ENCODE measurements at places on chromosomes 16 and 17. TPM values are rescaled to one million over a fixed set of nuclear protein-coding genes. Genes with fewer than 3 reads are reported as not detected.

CCP110 gene
- total RNA-seq, result 22.6 TPM

CMTM1 gene
- total RNA-seq, result 1.5 TPM

MMD gene
- 52.2 TPM for total RNA-seq

FAAP100 gene
- total RNA-seq, result 21.2 TPM

ZNF205 gene
- 14.9 TPM for total RNA-seq

SHISA6 gene
- 15.3 TPM for total RNA-seq

HNF1B gene
- total RNA-seq, result not detected

AOC2 gene
- total RNA-seq, result 3.0 TPM

KRTAP1-1 gene
- total RNA-seq, result not detected

NHLRC4 gene
- 0.46 TPM for total RNA-seq

GRCh38 chr17:42818379-42818778, 5.7 kb downstream of the BECN1 start:
- no peak for ATAC-seq

- peak; percentile 70 for ATAC-seq
Observed at GRCh38 chr17:82283208-82283749, 9.8 kb upstream of the CSNK1D start.

DNA sequence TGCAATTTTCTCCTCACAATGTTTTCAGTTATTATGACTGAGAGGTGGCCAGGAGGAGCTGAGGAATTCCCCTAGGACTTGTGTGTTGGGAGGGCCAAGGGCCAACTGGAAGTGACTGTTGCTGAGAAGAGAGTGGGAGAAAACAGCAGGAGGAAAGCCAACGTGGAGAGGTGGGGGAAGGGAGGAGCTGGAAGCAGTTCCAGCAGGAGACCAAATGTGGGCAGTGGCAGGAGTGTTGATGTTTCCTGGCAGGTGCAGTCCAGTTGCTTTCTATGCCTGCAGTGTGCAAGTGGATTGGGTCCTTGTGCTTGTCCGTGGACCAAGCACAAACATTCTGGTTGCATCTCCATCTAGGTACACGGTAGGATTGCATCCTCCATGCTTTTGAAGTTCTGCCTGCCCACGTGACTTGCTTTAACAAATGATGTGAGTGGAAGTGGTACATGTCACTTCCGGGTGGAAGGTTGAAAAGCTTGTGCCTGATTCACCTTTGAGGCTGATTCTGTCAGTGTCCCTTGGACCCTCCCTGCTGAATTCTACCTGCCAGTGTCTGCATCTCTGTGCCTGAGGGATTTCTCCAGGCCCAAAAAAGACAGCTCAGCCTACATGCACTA, 54.7 kb upstream of the CRHR1 start:
- no peak for ATAC-seq

DNA sequence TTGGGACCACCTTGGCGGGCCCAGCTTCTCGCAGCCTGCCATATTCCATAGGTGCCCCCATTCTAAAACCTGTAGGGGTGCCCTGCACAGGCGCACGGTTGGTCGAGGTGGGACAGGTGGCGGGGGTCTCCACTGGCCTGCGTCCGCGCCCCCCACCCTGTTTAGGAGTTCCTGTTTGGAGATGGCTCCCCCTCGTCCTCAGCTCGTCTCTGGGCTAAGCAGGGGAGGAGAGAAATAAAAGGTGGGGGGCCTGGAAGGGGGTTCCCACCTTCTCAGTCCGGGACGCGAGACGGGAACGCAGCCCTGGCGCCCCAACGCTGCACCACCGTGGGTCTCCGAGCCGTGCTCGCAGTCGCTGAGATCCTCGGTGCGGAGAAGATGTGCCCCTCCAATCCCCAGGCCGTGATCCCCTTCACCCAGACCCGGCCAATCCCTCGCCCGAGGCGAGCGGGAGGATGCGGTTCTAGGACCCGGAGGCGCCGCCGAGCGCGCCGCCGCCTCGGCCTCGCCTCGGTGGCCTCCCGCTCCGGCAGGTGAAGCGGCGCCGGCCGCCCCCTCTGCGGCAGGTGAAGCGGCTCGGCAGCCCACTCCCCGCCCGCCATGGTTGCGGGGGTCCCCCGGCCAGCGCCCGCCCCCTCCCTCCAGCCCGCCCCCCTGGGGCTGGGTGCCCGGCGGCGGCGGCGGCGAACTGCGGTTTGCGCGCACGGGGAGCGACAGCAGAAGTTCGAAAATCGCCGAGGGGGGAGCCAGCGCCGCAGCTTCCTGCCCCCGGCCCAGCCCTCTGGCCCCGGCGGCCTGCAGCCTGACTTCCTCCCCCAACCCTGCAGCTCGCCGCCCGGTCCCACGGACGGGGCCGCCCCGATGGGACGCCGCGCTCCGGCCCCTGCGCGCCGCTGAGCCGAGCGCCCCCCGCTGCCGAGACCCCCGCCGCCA, at the start of gene FMNL1:
Gene FMNL1 (plus strand): TSS at position 805 of the 933 bp plus-strand sequence. CDS start 240 bp downstream, outside the sequence.
- ATAC-seq, result peak; percentile 28

- ATAC-seq, result peak; percentile 40
Observed at GRCh38 chr16:85798901-85799496, 345 bp downstream of the EMC8 start.

DNA sequence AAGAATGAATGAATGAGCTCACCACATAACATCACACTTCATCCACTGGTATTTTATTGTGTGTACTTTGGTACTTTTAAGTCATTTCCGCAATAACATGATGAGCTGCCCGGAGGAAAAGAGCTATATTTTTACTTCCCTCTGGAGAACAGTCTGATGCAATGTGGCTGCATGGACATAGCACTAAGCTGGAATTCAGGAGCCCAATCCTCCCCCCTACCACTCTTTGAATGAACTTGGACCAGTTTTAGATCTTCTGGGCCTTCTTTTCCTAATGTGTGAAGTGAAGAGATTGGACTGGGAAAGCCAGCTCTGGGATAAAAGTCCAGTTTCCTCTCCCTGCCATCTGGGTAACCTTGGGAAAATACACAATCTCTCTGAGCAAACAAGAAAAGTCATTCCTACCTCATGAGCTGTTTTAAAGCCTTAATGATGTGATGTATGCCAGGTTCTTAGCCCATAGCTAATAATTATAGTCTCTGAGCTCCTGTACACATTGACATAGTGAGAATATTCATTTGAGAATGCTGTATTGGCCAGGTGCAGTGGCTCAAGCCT, 79.3 kb downstream of the ABCC12 start:
- ATAC-seq, result no peak

DNA sequence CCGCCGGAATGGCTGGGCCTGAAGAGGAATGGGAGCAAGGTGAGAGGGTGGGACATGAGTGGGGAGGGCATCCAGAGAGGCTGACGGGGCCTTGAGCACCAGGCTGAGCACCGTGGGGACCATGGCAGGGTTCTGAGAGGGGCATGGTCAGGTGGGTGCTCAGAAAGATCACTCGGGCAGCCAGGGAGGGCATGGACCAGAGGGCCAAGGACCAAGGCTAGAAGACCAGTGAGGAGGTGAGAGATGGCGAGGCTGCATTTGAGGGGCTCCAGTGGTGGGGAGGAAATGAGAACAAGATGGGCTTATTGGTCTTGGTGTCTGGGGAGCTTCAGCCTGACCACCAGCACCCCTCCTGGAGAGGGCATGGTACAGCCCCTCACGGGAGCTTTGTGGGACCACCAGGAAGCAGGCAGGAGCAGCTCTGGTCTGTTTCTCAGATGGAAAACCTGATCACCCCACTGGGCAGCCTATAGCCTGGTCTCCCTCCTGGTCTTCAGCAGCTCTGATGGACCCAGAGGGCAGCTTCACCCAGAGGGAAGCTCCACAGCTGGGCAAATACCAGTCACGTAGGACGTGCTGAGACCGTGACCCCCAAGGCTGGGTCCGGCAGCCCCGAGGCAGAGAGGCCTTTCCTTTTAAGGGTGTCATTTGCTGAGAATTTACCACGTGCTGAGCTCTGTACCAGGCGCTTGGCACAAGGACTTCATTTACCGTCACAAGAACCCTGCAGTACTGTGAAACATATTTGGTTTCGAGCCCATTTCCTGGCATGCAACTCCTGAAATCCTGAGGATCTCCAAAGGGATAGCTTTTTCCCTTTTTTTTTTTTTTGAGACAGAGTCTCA, 11.4 kb upstream of the NCBP3 start:
- no peak for ATAC-seq

- ATAC-seq, result no peak
Observed at GRCh38 chr17:36608794-36609497, 7.6 kb downstream of the MRM1 start.

DNA sequence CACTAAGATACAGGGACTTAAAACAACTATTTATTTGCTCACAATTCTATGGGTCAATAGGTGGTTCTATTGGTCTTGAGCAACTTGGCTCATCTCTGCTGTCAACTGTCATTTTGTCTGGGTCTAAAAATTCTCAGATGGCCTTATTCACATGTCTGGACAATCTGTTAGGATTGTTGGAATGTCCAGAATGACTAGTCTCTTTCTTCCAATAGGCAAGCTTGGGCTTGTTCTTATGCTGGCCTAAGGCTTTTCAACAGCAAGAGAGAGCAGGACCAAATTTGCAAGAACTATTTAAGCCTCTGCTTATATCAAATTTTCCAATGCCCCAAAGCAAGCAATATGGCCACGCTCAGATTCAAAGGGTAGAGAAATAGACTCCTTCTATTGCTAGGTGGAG, 240.9 kb downstream of the KIF2B start:
- ATAC-seq, result no peak

GRCh38 chr16:67897231-67897630, 4.2 kb downstream of the PSKH1 start:
- no peak for ATAC-seq

GRCh38 chr17:29090108-29090507, 47.2 kb downstream of the PIPOX start:
- ATAC-seq, result no peak

- no peak for ATAC-seq
Observed at GRCh38 chr17:4582101-4582501, 2.2 kb upstream of the SMTNL2 start.

- peak; percentile 93 for ATAC-seq
Observed at GRCh38 chr16:87581857-87582215, 20.5 kb upstream of the JPH3 start.

DNA sequence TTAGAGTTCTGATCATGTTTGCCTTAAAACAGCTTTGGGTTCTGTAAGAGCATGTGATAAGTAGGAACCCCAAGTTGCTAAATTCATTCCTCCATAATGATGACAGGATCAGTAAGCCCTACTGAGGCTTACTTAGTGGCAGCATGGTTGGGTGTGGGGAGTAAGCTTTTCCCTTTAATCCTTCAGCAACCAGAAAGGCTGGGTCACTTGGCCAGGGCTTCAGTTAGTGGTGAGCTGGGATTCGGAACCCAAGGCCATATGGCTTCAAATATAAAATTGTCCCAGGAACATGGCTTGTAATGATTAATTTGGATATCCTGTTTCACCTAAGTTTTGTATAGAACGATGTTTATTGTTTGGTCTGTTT, 850 bp downstream of the GINS3 start:
- ATAC-seq, result peak; percentile 6

DNA sequence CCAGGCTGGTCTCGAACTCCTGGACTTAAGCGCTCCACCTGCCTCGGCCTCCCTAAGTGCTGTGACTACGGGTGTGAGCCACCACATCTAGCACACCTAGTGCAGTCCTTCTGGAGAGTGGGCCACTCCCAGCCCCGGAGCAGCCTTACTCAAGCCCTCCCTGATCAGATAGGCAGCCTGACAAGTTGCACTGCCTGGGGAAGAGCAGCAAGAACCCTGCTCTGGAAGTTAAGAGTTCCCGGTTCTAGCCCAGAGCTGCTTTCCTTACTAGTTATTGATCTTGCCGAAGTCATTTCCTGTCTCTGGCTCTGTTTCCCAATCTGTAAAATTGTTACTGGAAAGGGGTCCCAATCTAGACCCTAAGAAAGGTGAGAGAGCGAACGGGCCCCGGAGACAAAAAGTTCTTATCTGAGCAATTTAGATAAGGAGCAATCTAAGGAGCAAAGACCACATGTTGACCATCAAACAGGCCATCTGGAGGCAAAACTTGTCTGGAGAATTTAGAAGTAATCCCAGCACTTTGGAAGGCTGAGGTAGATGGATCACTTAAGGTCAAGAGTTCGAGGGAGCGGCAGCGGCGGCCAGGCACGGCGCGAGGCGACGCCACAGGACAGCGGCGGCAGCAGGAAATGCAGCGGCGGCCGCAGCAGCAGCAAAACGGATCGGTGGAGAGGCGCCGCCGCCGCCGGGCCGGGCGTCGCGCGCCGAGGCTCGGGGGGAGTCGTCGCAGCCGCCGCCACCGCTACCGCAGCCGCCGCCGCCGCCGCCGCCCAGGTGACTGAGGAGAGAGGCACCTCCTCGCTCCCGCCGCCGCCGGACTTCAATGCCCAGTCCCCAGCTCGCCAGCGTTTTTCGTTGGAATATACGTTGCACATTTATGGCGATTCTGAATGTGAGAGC, 4.3 kb upstream of the NAGLU start:
- ATAC-seq, result peak; percentile 3

DNA sequence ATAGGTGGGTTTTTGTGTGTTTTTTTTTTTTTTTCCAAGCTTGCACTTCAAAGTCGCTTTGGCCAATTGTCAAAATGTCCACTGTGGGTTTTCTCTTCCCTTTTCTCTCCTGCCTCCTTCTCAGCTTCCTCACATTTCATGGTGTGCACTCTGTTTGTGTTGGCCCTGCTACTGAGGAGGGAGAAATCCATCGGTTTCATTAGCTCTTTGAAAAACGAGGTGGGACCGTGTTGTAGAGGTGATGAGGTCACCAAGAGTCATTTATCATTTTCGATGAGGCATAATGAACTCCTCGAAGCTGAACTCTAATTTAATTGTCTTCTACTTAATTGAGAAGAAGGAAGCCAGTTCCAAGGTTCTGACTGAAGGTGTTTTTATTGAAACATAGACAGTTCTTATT, 174.4 kb upstream of the TOX3 start:
- ATAC-seq, result peak; percentile 95

GRCh38 chr17:56793957-56794356, 39.8 kb downstream of the C17orf67 start:
- ATAC-seq, result no peak

DNA sequence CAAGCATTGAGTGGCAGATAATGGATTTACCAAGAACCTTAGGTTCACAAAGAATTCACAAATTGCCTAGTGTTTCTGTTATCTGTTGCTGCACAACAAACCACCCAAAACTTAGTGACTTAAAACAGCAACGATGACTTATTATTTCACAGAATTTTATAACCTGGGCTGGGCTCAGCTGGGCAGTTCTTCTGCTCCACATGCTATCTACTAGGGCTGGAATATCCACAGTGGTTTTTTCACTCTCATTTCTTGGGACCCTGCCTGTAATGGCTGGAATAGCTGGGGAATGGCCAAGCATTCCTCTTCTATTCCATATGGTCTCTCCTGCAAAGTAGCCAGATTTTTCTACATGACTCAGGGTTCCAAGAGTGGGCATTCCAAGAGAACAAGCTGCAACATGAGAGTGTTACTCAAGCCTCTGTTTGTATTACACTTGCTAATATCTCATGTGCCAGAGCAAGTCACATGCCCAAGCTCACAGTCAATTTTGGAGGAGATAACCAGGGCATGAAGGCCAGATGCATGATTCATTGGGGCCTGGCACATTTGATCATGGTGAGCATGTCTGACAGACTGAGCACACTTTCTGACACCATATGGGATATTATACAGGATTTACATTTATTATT, 4.9 kb upstream of the PSMD7 start:
- ATAC-seq, result no peak
